Hepatocyte (in vitro differentiated cells): ENCODE measurements at places on chromosomes 3 and 15.

- no peak for DNase-seq
These were observed 93.8 kb downstream of the FHIT start for GRCh38 chr3:61157414-61157813.

GRCh38 chr3:181006541-181006940 lies 17.0 kb upstream of the DNAJC19 start:
- DNase-seq, result no peak

DNA sequence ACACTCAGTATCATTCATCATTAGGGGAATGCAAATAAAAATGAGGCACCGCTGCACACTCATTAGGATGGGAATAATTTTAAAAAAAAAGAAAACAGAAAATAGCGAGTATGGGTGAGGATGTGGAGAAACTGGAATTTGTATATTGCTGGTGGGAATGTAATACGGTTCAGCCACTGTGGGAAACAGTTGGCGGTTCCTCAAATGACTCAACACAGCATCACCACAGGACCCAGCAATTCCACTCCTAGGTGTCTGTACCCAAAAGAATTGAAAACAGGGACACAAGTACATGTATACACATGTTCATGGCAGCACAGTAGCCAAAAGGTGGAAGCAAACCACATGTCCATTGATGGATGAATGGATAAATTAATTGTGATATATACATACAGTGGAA lies 35.2 kb upstream of the RFTN1 start:
- DNase-seq, result no peak

DNA sequence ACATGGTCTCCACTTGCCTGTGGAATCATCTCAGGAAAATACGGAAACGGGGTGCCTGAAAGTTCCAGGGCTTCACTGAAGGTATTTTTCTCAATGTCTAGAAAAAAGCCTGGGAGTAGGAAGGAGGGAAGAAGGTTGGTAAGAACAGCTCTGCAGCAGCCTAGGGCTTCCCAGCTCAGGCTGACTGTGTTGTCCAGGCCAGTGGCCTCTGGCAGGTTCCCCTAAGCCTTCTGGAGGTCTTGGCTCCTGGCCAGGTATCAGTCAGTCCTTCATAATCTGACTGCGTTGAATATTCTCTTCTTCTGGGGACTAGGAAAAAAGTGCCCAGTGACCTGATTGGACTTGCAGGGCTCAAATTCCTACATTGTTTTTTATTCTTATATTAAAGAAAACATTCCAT lies 38.6 kb downstream of the SSR3 start:
- no peak for DNase-seq

GRCh38 chr15:73711526-73711925 lies 27.3 kb downstream of the CD276 start:
- DNase-seq, result no peak

- DNase-seq, result no peak
These were observed 132.9 kb downstream of the RYR3 start for GRCh38 chr15:33443708-33444107.
